C1 segment of cervical spinal cord (tissue), 14 donors: ENCODE measurements at places on chromosomes 2 and 18.

- DNase-seq, result no peak
These were observed 441.7 kb downstream of the TXNL1 start for GRCh38 chr18:56196495-56197225.

- no peak for DNase-seq
These were observed 97.8 kb upstream of the SMIM21 start for GRCh38 chr18:75525331-75525730.

DNA sequence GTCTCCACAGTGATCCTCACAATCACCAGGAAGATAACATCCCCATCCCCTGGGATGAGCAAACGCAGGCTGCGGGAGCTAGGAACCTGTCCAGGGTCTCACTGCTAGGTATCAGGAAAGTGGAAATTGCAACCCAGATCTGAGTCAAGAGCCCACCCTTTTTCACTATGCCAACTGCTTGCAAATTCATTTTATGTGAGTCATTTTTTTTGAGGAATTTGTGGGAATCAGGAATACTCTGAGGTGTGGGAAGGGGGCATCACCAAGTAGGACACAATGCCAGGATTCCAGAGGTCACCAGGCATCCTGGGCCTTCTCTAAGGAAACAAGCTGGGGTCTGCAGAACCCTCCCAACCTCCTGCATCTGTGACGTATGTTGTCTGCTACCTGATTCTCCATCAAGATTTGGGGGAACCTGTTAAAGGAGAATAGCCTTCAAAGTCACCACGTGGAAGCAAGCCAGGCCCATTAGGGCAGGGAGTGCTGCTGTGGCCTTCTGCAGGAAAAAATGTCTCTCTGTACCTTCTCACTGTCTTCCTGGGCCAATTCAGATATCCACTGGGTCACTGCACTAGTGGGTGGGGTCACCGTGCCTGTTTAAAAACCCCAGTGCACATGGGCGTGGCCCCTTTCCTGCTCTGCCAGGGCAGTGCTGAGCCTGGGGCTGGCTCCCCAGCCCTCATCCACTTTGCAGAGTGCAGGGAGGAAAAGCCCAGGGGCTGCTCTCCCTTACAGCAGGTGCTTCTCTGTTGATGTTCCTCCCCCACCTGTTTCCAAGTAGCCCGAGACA, 50.2 kb downstream of the MCFD2 start:
- DNase-seq, result no peak

- DNase-seq, result no peak
These were observed 27.8 kb upstream of the DARS1 start for GRCh38 chr2:136013136-136013685.

DNA sequence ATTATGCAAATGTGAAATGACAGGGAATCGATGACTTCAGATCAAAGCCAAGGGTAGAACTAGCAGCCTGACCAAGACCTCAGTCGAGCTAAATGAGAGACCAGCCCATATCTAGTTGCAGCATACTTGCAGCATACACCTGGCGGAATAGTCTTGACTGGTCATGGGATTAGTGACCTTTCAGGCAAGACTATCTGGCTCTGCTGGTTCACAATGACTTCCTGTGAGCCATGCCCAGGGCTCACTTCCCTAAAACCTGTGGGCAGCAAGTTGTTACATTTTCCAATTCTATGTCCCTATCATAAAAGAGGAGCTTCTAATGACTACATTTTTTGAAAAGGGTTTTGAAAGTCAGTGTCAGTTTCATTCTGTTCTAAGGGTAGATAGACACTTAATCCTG, 1624.9 kb upstream of the CELF4 start:
- no peak for DNase-seq

DNA sequence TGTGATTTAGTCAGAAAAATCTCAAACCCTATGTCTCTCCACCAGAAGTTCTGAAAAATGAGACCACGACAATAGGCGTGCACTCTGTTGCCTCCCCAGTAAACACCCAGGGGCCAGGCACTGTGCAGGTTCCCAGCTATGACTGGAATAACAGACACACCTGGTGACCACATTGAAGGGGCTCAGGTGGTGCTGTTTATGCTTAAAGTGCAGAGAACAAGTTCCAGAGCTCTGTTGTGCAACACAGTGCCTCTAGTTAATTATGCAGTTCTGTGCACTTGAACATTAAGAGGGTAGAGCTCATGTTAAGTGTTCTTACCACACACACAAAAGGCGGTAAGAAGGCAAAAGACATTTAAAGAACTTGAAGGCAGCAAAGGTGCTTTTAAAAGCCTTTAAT, 52.6 kb upstream of the AFF3 start:
- DNase-seq, result no peak

DNA sequence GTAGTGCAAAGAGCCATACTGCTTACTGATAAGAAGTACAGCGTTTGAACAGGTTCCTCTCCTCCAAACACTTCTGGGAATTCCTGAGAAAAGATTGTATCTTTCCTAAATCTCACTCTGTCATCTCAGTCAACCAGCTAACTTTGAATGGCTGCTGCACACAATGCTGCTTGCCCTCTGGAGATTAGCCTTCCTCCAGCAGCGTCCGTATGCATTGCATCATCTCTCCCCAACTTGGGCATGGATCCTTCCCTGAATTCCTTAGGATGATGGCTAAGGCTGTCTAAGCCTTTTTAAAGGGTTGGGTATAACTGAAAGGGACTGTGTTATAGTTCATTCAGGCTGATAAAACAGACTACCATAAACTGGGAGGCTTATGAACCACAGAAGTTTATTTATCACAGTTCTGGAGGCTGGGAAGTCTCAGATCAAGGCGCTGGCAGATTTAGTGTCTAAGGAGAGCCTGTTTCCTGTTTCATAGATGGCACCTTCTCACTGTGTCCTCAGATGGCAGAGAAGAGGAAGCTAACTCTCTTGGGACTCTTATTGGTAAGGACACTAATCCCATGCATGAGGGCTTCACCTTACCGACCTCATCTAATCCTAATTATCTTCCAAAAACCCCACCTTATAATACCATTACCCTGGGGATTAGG, 105.3 kb downstream of the PAX3 start:
- DNase-seq, result no peak

- no peak for DNase-seq
These were observed 45.1 kb downstream of the HS6ST1 start for GRCh38 chr2:128273469-128274081.

- no peak for DNase-seq
These were observed 25.4 kb downstream of the WDR75 start for GRCh38 chr2:189466656-189467055.

GRCh38 chr2:112831513-112831845, 5.1 kb downstream of the IL1B start:
- DNase-seq, result no peak

DNA sequence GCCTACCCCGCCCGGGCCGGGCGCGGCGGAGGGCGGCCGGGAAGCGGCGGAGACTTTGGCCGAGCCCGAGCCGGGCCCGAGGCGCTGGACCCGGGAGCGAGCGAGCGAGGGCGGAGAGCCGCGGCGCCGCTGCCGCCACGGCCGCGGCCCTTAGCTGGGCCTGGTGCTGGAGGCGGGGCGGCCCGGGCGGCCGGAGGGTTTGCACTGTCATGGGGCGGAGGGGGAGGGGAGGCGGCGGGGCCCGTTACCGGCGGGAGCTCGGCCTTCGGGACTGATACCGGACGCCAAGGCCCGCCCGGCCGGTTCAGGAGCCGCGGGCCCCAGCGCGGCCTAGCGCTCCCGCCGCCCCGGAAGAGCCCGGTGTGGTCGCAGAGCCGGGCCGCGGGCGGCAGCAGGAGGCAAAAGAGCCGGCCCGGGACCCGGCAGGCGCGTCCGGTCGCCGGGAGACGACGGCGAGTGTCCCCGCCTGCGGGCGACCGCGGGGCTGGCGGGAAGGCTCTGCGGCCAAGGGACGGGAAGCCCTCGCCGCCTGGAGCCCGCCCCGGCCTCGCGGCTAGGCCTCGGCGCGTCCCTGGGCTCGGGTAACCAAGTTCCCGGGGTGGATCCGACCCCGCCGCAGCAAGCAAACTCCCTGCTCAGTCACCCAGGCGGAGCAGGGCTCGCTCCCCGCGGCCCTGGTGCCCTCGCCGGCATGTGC, 697 bp downstream of the KCMF1 start:
- DNase-seq, result peak; percentile 16

DNA sequence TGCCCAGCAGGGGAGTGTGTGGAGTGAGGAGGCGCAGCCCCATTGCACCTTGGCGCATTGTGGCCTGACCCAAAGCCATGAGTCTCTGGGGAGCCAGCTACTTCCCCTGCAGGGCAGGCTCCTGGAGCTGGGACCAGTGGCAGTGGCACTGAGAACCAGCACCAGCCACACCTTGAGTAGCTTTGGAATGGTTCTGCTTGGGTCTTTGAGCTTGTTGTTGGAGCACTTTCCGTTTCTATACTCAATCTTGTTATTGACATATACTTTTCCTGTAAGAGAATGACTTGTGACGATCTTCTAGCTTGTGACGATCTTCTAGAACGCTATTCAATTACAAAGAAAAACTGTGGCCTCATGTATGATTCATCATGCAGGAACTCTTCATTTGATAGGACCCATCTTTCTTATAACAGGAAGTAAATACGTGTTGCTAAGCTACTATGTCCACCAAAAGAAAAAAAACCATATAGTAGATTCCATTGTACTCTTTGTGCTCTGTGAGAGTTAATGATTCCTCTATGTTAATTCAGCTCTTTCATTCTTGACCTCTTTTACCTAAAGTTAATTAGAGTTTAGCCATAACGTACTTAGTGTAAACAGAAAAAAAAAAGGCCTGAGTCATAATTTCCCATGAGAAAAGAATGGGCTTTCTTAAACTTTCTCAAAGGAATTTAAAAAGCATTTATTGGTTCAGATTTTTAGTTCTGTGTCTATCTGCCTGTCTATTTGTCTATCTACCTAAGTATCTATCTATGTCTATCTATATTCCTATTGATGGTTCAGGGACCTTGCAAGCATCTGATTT, 113.1 kb downstream of the GATA6 start:
- no peak for DNase-seq

DNA sequence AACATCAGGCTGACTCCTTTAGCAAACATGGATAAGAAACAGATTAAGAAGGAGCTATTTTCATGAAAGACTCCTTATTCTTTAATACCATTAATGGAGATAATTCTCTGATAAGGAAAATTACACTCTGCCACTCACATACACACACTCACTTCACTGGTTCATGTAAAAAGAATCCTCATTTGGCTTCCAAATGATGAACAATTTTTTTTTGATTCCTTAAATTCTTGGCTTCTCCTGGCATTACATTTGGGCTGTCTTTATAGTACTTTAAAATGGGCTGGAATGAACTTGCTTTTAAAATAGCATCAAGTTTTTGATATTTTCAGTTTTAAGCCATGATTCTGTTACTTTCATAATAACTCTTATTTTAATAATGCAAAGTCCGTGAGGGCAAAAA, 328.6 kb downstream of the SLC8A1 start:
- no peak for DNase-seq

- no peak for DNase-seq
These were observed 34.6 kb upstream of the IMPA2 start for GRCh38 chr18:11946756-11947155.

GRCh38 chr2:118668431-118669424, 178.7 kb downstream of the EN1 start:
- no peak for DNase-seq

DNA sequence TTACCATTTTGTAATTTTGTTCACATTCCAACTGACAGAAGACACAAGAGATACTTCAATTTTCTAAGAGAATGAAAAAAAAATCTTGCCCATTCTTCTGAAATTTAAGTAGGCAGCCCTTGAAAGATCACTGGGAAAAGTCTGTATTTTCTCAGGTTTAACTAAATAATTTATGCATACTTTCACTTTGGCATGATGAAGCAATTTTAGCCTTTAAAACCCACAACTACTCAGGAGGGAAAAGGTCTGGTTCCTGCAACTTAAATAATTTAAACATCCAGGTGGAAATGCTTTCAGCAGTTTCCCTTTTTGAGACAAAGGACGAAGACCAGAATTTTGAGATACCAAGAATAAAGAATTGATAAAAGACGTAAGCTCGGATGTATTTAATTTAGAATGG, 61.4 kb downstream of the ZEB2 start:
- DNase-seq, result no peak

DNA sequence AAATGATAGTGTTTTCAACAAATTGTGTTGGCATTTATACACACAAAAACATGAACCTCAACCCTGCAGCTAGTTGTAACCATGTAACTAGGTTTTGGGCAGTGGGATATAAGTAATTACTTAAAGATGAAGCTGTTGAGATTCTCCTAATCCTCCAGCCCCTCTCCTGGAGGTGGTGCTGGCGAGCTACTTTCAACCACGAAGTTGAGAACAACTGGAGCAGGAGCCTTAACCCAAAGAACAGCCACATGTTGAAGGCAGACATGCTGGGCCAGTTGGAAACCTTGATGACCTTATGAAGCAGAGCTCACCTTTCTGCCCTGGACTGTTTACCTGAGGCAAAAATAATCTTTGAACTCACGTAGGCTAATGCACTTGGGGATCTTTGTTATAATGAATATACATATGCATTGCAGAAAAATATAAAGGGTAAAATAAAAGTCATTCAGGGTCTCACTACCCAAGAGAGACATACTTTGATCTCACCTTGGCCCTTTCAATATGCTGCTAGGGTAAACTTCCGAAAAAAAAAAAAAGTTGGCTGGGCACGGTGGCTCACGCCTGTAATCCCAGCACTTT, 89.6 kb upstream of the NPAS2 start:
- DNase-seq, result no peak

DNA sequence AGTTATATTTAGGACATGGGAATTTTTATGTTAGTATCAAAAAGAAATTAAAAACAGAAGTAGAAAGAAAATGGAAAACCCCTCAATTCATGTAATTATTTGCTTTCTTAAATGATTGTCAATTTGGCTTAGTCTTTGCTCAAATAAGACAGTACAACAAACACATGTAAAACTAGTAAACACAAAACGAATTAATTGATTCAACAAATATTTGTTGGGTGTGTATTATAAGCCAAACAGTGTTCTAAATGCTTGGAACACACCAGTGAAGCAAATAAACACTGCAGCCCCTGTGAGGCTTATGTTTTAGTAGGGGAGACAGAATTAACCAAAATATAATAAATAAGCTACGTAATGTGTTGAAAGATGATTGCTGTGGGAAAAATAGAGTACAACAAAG, 234.5 kb upstream of the STON1 start:
- DNase-seq, result no peak

DNA sequence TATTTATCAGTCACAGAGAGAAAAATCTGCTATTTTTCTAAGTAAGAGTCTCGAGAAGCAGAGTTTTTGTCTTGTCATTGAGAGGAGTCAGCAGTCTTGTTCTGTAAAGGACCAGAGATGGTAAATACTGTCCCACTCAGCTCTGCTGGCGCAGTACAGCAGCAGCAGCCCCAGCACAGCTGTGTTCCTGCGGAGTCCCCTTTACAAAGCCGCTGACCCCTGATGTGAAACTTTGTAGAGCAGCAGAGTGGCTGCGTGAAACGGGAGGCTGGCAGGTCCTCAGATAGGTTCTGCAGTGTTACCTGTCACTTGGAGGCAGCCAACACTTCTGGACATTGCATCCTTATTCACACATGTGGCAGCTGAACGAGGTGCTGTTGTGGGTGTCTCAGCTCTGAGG, 45.2 kb downstream of the TMEM185B start:
- no peak for DNase-seq

GRCh38 chr2:133476286-133476685, 92.0 kb downstream of the NCKAP5 start:
- DNase-seq, result no peak
